Kasumi-1 (cell line): ENCODE measurements at places on chromosomes 7 and 10.

DNA sequence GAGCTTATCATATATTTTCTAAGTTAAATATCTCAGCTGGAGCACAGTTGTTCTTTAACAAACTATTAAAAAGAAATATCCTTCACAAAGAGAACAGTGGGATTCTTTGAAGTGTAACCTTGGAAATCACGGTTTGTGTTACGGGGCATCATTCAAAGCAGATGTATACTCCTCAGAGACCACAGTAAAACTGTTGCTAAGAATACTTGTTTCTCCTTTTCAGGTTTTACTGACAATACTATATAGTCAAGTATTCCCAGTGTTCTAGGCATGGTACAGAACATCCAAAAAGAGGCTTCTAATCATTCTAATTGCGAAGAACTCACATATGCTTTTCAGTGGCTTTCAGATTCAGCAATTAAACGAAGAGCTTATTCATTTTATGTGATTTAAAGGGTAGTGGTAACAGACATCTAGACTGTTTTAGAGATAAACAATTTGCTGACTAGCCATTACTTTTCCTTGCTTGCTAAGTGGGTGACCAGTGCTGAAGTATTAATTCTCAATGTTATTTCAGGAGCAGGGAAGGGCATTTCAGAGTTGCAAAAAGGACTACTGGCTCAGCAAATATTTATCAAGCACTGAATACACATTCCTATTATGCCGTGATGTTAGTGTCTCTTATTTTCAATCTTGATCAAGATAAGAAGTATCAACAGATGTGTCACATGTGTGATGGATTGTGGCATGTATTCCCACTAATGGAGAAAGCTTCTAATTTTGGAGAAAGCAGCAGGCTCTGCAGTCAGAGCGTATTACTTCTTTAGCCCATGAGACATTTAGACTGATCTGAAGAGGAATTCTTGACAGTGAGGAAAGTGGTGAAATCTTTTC lies 236.8 kb downstream of the RNLS start:
- DNase-seq = no peak

DNA sequence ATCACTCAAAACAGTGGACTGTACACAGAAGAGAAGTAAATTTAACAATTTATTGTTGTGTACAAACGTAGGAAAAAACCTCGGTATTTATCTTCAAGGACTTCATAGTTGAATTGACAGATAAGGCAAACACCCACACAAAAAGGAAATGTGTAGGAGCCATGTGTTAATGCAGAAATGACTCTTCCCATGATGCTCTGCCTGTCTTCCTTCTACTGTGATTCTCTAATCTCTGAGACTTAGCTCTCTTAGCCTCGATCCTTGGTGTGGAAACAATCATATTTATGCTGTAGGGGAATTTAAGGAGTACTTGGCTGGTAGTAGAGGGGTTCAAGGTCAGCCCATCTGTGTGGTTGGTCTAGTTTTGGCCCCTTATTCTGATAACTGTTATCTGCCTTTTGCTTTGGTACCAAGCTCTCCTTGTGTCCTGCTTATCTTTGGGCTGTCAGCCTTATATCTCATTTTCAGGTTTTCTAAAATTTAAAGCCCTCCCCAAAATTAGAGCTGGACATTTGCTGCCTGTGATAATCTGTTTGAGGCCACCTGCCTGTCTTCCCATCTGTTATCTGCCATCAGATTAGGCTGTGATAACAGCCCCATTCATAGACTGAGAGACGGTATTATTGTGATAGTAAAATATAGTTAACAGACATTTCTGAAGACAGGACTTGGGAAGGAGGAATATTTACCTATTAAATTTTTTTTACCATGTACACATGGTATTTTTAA lies 81.7 kb downstream of the GPR85 start:
- DNase-seq = no peak

DNA sequence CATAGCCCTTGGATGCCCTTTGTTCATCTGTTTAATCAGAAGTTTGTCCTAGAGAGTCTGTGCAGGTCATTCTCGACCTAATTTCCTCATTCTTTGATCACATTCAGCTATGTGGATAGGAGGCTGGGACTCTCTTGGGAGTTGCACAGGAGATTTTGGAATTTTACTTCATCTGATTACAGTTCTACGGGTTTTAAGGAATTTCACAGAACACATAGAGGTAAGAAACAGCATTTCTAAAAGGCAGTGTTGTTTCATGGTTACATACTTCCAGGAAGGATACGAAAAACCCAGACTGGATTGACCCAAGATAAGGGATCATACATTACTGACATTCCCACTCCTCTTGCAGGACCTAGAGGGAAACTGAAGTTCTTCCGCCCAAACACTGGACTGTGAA lies 45.9 kb downstream of the GATA3 start:
- DNase-seq = no peak

DNA sequence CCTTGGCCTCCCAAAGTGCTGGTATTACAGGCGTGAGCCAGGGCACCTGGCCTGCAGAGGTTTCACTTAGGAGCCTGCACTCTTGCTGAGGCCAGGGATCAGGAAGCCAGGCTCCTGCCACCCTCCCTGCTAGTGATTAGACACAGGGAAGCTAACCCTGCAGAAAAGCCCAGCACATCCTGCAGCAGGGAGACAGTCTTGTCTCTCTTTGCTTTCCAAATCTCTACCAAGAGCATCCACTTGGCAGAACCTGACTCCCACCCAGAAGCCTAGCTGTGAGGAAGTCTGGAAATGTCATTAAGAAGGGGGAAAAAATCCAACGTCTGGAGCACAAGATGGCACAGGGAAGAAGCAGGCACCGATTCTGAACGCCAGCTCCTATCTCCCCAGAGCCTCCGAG lies 8.0 kb upstream of the FAM171A1 start:
- no peak for DNase-seq

DNA sequence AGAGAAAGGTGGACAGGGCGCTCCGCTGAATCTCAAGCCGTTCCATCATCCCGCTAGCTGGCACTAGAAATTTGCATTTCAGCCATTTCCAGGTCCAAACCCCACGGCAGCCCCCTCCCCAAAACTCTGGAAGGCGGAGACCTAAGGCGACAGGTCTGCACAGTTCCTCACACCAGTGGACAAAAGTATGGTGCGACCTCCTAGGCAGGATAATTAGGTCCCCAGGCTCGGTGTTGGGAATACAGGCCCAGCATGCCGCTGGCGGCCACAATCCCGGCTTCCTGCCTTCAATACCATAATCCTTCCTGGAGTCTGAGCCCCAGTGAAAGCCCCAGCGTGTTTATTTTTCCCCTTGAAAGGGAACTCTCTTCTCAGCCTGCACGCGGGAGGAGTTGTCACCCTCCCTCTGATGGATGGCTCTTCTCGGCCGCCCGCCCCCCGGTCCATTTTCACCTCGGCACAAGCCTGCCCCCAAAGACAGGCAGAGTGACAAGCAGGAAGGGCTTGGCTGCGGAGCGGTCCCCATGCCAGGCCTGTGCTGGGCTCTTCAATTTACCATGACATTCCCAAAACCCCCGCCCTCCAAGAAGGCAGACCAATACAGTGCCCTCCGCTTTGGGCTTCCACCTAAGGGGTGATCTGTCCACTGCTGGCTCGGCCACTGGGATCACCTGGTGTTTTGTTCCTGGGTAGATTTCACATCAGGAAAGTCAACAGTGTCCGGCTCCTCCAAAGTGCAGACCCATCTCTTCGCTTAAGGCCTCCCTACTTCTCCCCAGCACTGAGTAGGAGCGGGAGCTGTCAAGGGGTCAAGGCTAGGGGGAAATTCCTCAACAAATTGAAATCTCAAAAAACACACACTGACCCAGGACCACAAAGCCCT lies 2.2 kb downstream of the FGFR2 start:
- DNase-seq = no peak

DNA sequence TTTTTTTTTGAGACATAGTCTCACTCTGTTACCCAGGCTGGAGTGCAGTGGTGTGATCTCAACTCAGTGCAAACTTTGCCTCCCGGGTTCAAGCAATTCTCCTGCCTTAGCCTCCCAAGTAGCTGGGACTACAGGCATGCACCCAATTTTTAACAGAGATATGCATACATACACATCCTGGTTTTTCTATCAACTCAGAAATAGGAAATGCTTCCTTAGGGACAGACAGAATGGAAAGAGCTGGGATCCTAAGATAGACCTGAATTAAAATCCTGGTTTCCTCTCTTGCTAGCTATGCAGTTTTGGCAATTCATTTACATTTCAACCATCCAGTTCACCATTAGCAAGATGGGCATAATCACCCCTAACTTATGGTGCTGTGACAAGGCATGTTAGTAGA lies 347.5 kb downstream of the GPAM start:
- no peak for DNase-seq

- DNase-seq = no peak
Measured at GRCh38 chr7:22216832-22217475, 140.0 kb downstream of the RAPGEF5 start.

DNA sequence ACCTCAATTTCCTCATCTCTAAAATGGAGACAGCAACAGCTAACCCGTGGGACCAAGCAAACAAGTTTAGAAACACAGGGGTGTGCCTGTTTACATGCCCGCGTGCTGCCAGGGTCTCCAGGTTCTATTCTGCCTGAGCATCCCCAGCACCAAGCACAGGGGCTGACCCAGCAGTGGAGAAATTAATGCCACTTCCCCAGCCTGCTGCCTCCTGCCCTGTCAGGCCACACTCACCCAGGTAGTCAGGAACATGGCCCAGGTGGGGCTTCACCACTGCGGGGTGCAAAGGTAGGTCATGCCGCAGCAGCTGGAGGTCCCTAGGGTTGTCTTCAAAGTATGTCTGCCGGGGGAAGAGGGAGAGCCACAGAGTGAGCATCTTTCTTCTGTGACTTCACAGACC lies 5.8 kb downstream of the DDX56 start:
- DNase-seq = no peak

- no peak for DNase-seq
Measured at GRCh38 chr10:118924493-118924892, 105.0 kb upstream of the NANOS1 start.

DNA sequence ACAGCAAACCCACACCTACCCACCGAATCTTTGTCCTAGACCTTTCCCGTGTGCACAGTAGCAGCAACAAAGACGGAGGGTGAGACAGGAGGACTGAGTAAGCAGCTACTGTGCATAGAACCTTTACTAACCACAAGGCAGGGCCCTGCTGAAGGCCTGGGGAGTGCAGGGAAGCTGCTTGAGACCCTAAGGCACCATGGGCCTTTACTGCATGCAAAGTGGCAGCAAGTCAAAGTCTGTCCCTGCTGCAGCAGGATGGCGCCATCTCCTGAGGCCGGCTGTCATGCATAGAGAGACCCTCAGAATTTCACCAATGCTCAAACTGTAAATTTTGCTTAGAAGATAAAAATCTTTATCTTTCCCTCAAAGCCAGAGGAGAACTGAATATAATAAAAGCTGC lies 610.5 kb downstream of the ACTR3B start:
- no peak for DNase-seq

DNA sequence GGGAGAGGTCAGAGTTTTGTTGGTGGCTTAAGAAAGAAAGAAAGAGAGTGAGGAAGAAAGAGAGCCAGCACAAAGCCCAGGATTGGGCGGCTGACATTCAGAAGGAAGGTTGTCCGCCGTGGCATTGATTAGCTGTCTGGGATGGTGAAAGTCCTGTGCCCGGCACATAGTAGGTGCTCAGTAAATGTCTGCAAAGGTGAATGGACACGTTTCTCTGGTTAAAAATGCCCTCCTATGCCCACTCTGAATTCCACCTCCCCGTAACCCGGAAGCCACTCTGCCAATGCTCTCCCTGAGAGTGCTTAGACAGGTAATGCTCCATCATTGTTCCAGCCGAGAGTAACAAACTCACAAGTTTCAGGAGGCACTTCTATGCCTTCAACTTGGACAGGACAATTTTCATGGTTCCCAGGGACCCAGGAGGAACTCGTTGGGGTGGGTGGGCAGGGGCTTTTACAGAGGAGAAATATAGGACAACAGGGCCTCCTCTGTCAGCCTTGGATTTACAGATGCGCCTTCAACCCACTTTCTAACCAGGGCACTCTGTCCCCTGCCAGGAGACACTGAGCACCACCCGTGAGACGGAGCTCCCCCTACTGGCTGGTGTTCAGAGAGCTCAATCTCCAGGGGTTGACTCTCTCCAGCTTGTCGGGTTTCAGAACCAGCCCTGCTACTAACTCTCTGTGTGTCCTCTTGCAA lies 411.5 kb upstream of the ZMIZ1 start:
- DNase-seq = peak; percentile 92

DNA sequence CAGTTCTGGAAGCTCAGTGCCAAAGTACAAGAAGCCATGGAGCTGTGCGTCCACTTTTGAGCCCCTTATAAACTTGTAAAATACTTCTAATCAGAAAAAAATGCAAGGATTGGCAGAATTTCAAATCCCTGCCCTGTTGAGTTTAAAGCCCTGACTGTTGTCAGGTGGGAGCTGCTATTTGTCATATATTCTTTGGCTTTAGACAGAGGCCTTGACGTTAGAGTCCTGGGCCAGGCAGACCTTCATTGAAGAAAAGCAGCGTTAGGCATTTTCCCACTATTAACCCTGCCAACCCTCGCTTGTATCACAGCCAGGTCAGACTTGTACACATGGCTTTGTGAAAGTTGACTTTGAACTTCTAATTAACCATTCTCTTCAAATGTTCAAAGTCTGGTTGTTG lies 155.4 kb downstream of the TWIST1 start:
- no peak for DNase-seq

DNA sequence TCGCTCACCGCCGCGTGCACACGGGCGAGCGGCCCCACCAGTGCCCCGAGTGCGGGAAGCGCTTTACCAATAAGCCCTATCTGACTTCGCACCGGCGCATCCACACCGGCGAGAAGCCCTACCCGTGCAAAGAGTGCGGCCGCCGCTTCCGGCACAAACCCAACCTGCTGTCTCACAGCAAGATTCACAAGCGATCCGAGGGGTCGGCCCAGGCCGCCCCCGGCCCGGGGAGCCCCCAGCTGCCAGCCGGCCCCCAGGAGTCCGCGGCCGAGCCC lies 3.3 kb downstream of the REPIN1 start:
- no peak for DNase-seq

DNA sequence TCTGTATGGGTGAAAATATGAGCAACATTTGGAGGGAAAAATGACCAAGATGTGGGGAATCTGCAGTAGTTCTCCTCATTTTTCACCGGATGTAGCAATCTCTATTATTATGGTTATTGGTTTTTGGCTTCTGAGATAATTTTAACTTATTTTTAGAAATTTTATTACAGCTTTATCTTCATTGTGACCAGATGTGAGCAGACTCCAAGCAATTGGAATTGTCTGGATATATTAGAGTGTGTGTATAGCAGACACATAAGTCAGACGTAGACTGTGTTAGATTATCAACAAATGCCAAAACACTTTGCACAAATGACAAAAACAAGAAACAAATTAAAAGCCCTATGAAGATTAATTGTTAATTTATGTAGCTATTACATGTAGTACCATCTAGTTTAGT lies 249.1 kb downstream of the DNAJB9 start:
- DNase-seq = no peak

GRCh38 chr10:89204621-89205185 lies 2.4 kb downstream of the CH25H start:
- no peak for DNase-seq

GRCh38 chr10:86599729-86600128 lies 54.6 kb upstream of the OPN4 start:
- peak; percentile 84 for DNase-seq

- DNase-seq = no peak
Measured at GRCh38 chr7:144057954-144058353, 9.2 kb downstream of the OR2A5 start.
